ENCODE measurements at places on chromosomes 6 and 20.

DNA sequence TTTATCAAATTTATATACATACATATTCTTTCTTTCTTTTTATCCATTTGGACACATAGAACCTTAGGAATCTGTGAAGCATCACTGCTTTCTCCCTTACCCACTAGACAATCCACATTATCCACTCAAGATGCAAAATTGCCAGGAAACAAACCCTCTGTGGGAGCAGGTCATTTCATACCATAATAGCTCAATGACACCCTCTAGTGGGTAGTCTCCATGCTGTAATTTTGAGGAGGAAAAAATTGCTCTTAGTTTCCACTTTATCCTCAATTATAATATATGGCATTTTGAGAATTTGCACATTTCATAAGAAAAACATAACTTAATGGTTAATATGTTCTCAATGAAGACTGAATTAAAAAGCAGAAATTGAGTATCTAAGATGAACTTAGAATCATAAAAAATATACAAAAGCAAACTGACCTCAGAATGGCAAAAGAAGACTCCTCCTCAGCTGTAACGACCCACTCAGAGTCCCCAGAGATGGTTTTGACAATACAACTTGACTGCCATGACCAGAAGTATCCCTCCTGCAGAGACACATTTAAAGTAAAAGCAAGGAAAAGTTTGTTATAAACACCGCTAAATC, 164.1 kb downstream of the FRK start:
- peak; percentile 22 for DNase-seq

DNA sequence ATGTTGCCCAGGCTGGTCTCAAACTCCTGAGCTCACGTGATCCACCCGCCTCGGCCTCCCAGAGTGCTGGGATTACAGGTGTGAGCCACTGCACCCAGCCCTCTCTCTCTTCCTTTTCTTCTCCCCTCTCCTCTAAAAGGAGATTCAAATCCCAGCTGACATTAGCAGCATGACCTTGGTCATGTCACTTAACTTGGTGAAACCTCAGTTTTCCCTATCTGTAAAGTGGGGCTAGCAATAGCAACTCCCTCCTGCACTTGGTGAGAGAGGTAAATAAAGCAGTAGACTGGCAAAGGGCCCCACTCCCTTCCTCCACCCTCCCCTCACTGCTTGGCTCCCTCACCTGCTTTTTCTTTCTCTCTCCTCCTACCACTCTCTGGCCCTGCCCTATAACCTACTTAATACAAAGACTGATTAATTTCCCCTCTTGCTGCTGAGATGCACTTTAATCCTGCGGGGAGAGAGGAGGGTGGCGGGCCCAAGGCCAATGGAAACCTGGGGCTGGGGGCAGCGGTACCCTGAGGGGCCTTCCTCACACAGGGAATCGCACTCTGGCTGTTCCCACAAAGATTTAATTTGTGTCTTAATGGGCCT, 54.2 kb upstream of the ZFAND3 start:
- no peak for DNase-seq

GRCh38 chr6:40406175-40406574, 181.0 kb downstream of the LRFN2 start:
- DNase-seq, result no peak

DNA sequence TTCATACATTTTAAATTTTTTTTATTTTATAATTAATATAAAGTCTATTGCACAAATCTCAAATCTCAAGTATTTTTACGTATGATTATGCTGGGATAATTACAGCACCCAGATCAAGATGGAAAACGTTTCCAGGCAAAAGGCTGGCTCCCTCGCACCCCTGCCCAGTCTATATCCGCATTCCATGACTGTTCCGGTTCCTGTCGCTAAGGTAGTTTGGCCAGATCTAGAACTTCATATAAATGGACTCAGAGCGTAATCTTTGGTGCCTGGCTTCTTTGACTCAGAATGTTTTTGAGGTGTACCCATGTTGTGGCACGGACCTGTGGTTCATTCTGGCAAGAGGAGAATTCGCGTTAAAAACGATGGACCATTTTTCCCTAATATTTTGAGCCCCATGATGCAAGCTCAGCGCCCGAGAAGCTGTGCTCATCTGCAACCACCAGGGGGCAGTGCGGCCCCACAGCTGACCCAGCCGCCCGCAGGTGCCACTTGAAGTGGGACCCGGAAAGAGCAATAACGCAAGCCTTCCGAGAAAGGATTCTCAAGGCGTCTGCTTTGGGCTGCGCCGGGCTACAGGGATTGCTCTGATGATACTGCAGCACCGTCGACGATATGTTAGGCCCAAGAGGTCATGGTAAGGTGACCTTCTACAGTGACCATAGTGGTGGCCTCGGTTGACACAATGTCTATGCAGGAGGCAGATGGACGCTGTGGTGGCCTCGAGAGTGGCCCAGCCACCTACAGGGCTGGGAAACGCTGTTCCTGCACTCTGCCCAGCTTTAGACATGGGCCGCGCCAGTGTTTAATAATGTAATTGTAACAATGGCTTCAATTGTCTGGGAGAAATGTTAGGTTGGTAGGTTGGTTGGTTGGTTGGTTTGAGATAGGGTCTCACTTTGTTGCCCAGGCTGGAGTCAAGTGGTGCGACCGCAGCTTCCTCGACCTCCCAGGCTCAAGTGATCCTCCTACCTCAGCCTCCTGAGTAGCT, 160.1 kb downstream of the ZMYND8 start:
- DNase-seq, result peak; percentile 77

DNA sequence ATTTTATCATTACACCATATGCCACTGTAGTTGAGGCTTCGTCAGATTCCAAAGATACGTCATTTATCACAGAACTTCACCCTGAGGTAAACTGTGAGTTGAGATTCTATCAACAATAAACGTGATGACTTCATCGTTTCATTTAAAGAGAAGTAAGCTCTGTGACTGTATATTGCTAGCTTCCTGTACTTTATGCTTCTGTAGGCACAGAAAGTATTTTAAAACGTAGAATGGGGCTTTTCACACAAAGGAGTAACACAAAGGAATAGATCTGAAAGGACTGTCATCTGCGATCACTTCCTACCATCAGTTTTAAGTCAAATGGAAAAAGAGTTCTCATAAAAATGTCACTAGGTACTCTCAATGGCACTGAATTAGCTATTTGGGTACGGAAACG, 234.4 kb upstream of the MCHR2 start:
- no peak for DNase-seq

- no peak for DNase-seq
Measured at GRCh38 chr6:91155129-91155785, 568.4 kb upstream of the MAP3K7 start.

DNA sequence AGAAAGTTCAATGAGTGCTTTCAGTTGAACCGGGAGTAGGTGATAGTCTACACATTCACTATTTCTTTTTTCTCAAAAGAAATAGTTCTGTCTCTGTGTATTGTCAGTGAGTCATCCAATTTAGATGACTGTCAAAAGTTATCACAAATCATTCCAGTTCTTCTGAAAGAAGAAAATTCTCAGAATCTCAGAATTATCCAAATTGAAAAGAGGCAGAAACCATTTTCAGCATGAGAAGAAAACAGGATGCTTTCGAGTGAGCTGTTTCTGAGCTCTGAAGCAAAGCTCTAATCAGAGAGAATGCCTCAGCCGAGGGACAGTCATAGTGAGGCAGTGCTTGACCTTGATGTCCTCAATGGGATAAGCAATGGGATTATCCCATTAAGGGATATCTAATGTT, 97.9 kb downstream of the HUS1B start:
- DNase-seq, result no peak

GRCh38 chr6:90701926-90702325, 115.1 kb upstream of the MAP3K7 start:
- DNase-seq, result no peak

- no peak for DNase-seq
Measured at GRCh38 chr6:6865611-6866010, 242.2 kb upstream of the RREB1 start.

GRCh38 chr6:1619098-1619672, 9.5 kb downstream of the FOXC1 start:
- no peak for DNase-seq

- DNase-seq, result no peak
Measured at GRCh38 chr20:23152308-23152892, 66.3 kb upstream of the CD93 start.

- DNase-seq, result no peak
Measured at GRCh38 chr6:168261234-168261633, 58.3 kb downstream of the DACT2 start.

DNA sequence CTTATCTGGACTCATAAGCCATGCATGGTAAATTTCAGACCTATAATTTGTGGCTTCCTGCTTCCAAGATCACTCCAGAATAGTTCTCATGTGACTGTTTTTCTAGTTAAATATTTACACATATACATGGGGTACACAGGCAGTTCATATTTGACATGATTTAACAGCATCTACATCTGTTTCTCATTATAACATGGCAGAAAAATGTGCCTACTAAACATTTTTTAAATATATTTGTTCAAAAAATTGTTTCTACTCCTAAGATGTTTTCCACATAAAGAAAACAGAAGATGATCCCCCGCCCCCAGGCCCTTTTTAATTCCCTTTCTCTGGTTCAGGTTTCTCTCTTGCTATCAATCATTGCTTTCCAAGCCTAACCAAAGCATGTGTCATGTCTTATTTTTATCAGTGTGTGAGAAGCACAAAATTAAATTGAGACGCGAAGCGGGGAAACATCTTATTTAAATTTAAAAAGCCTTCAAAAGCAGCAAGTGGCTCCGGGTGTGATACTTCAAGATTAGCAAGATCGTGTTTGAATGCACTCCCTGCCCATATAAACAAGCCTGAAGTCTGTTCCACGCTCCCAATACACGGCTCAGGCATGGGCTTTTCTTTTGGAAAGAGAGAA, 37.3 kb downstream of the IPCEF1 start:
- no peak for DNase-seq

- DNase-seq, result no peak
Measured at GRCh38 chr6:101286146-101286545, 107.4 kb upstream of the GRIK2 start.

DNA sequence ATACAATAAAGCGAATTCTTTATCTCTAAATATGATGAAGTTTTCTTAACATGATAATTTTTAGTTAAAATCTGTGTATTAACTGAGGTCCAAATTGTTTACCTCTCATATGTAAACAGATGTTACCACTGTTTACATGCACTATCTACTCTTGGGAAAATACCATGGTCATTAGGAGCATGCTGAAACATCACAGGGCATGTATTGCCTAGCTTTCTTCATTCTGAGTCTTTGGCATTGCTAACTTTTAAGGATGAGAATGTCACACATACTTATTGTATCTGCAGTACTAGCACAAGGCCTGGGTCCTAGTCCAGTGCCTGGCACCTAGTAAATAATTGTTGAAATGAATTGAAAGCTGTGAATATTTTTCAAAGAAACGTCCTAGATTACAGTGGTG, 20.6 kb downstream of the SMPDL3A start:
- no peak for DNase-seq

DNA sequence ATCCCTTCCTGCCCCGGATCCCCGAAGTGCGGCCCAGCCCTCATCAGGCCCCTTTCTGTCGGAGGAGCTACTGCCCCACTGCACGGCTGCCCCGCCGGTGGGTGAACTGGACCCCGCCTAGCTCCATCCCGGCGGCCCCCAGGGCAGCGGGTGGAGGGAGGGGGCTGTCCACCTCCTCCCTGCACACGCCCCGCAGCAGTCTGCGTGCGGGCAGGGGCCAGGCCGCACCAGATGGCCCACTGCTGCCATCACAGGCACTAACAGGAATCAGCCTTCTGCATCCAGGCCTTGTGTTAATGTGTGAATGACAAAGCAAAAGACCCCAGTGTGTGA, 54.9 kb upstream of the UNC93A start:
- DNase-seq, result no peak

DNA sequence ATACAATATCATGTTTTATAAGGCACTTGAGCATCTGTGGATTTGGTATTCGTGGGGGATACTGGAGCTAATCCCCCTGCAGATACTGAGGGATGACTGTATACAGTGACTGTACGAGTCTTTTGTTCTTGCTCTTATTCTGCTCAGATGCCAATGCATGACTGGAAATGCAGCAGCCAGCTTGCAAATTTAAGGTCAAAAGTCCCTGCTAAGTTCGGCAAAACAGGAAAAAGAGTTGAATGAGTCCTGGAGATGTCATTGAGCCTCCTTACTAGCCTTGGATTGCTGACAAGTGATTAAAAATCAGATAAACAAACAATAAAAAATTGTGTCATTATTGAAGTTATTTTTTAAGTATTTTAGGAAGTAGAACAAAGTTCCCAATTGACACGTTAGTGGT, 599.3 kb upstream of the IMPG1 start:
- no peak for DNase-seq
